Thoracic aorta (tissue), 2 donors: ENCODE measurements at places on chromosomes 13 and 19. TPM values are rescaled to one million over a fixed set of nuclear protein-coding genes. Genes with fewer than 3 reads are reported as not detected.

DNA sequence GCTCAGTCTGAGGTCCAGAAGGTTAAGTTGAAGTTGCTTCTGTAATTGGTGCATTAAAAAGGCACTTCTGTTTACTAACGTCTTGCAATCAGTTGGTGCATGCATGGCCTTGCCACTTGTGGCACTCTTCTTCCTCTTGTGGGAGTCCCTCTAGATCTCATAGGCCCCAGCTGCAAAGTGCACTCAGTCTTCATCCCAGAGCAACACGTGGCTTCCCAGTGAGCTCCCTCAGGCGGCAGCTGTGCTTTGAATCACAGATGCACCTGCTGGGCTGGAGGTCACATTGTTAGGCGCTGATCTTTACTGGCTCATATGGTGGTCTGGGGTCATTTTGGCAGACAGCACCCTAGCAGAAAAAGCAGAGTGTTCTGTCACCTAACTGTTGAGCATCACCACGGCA, 215.7 kb downstream of the ZNF536 start:
- H3K27me3 ChIP-seq = no peaks in the 10 kb centered on the region
- peaks cover under 1% of the 10 kb centered on the region for H3K4me1 ChIP-seq
- DNase-seq = no peak
- no peak overlapping the region for H3K27ac ChIP-seq

GRCh38 chr19:29216021-29216420, 3.1 kb upstream of the UQCRFS1 start:
- no peak overlapping the region for H3K4me3 ChIP-seq
- no peak overlapping the region for H3K27ac ChIP-seq
- no peaks in the 10 kb centered on the region for H3K36me3 ChIP-seq
- no peak for DNase-seq

DNA sequence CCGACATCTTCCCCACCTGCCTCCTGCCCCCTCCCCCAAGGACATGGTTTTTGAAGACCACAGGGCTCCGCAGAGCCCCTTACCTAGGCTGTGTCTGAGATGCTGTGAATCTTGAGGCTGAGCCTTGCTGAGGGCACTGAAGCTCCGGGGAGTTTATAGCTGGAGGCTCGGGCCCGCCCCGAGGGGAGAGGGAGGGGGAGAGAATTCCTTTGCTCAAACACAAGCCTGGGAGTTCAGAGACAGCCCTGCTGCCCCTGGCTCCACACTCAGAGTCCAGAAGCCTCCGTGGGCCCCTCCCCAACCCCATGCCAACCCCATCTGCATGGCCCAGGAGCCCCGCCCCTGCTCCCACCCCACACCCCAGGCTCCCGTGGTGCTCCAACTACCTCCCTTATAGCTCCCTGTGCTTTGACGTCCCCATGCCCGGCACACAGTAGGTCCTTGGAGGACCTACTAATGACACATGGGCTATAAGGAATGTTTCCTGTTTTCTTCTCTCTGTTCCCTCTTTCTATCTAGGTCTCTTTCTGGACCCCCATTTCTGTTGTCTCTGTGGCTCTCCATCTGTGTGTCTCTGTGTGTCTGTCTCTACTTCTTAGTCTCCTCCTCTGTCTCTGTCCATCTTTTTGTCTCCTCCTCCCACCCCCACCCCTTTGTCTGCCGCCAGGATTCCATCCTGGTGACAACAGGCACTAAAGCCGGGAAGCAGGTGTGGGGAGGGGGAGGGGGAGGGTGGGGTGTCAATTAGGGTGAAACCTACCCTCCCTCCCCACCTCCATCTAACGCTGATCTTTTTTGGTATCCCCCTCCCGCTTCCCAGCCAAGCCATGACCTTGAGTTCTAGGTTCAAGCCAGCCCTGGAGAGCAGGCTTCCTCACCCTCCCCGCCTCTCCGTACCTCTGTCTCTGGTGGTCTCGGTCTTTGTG, at the start of gene TNNT1:
TNNT1 (minus strand) TSS at position 129 of the 926 bp plus-strand sequence. CDS start 2,049 bp downstream, outside the sequence.
- H3K27me3 ChIP-seq = peaks cover 4% of the 10 kb centered on the region
- no peak for DNase-seq
- no peak within 1 kb of the TSS for H3K4me3 ChIP-seq

DNA sequence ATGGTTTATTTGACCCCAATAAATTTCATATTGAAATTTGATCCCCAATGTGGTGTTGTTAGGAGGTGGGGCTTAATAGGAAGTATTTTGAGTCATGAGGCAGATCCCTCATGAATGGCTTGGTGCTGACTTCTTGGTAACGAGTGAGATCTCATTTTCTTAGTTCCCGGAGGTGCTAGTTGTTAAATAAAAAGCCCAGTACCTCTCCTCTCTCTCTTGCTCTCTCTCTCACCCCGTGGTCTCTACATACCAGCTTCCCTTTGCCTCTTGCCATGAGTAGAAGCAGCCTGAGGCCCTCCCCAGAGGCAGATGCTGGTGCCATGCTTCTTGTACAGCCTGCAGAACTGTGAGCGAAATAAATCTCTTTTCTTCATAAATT, 39.4 kb upstream of the KATNAL1 start:
- no peaks in the 10 kb centered on the region for H3K4me1 ChIP-seq
- no peaks in the 10 kb centered on the region for H3K27me3 ChIP-seq
- DNase-seq = no peak
- H3K4me3 ChIP-seq = no peak overlapping the region
- H3K36me3 ChIP-seq = no peaks in the 10 kb centered on the region

- H3K27ac ChIP-seq = no peak overlapping the region
- no peak for DNase-seq
- no peaks in the 10 kb centered on the region for H3K4me1 ChIP-seq
- no peaks in the 10 kb centered on the region for H3K36me3 ChIP-seq
These were observed 46.9 kb upstream of the UBE2L5 start for GRCh38 chr13:30375265-30375835.

DNA sequence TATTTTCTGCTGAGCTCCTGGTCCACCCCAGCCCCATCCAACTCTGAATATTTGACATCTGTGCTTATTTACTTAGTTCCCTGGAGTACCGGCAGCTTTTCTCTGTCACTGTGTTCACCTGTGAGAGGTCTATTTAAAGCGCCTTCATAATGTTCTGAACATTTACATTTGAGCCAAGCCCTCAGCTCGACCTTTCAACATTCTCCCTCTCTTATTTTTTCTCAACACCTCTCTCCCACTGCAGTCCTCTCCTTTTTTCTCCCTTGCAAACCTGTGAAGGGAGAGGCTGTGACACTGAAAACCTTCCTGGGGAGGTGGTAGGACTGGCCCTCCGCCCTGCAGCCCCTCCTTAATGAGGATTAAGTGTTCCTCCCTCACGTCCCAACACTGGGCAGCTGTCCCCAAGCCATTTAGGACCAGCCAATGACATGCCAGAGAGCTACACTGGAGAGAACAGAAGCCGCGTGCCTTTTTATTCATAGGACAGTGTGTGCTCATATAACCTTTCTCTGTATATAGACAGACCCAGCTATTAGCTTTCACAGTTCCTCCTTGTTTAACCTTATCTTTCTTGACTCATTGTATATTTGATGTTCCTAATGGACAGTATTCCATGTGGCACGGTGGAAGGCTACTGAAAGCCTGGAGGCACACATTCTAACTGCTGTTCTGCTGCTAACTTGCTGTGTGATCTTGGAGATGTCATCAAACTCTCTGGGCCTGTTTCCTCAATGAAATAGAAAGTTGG, 134.8 kb downstream of the NUFIP1 start:
- DNase-seq = no peak
- no peaks in the 10 kb centered on the region for H3K36me3 ChIP-seq
- H3K27ac ChIP-seq = no peak overlapping the region
- no peak overlapping the region for H3K4me3 ChIP-seq
- H3K27me3 ChIP-seq = no peaks in the 10 kb centered on the region
- H3K4me1 ChIP-seq = peaks cover 5% of the 10 kb centered on the region

DNA sequence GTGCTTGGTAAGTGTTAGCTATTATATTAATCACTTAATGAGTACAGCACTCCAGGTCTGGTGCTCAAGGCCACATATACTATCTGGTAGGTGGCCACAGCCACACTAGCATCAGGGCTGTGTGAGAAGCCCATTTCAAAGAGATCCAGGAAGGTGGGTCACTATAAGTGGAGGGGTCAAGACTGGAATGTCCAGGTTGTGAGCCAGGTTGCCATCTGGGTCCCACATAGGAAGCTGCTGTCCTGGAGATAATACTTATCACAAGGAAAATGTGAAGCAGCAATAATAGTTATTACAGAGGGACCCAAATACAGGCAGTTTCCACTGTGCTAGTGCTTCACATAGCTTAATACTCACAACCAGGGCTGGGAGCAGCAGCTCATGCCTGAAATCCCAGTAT, 13.1 kb downstream of the C19orf47 start:
- no peak for DNase-seq
- H3K4me1 ChIP-seq = no peaks in the 10 kb centered on the region

- H3K27ac ChIP-seq = no peak overlapping the region
- no peak overlapping the region for H3K4me3 ChIP-seq
- no peak for DNase-seq
- H3K36me3 ChIP-seq = no peaks in the 10 kb centered on the region
- no peaks in the 10 kb centered on the region for H3K27me3 ChIP-seq
- no peaks in the 10 kb centered on the region for H3K4me1 ChIP-seq
These were observed 12.7 kb downstream of the CEACAM21 start for GRCh38 chr19:41588497-41589209.

- peaks cover 25% of the 10 kb centered on the region for H3K36me3 ChIP-seq
- peaks cover 26% of the 10 kb centered on the region for H3K4me1 ChIP-seq
- peak overlapping the region; percentile 95 for H3K4me3 ChIP-seq
These were observed 964 bp downstream of the KHSRP start for GRCh38 chr19:6423499-6424194.

GRCh38 chr19:2476451-2477140, 669 bp downstream of the GADD45B start:
- H3K36me3 ChIP-seq = peaks cover 12% of the 10 kb centered on the region
- DNase-seq = no peak
- H3K27ac ChIP-seq = peak overlapping the region; percentile 91
- H3K4me1 ChIP-seq = peaks cover 13% of the 10 kb centered on the region

FAM174C gene
- total RNA-seq = 18.8 TPM

SPRED3 gene
- total RNA-seq = 4.1 TPM

BRME1 gene
- total RNA-seq = not detected

PVR gene
- 59.7 TPM for total RNA-seq
